ENCODE measurements at places on chromosomes 3 and 15.
A peak's percentile ranks its signal among the peaks of the same experiment; 100 is the strongest.

GRCh38 chr3:69914395-69914794, 85.1 kb upstream of the SAMMSON start:
- DNase-seq: no peak

GRCh38 chr3:42192334-42193200, 73.4 kb downstream of the CCK start:
- DNase-seq: no peak

DNA sequence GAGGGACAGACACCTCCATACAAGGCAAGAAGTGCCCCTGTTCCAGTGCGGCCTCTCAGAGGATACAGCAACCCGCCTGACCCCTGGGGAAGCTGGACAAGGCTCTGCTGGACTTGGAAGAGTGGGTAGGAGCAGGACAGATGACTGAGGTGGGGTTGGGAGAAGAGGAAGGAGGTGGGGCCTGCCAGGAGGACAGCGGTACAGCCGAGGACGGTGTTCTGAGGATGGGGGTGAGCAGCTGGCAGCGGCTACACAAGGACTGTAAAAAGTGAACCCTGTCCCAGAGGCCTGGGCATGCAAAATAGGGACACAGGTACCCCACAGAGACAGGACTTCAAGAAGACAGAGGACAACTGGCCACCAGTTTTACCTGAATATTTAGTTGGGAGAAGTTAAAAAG, 23.5 kb upstream of the ELP6 start:
- DNase-seq: no peak

- DNase-seq: no peak
Measured at GRCh38 chr3:107833722-107834416, 257.0 kb downstream of the CD47 start.

- no peak for DNase-seq
Measured at GRCh38 chr3:72290859-72291638, 506.1 kb upstream of the PROK2 start.

GRCh38 chr3:52455283-52456168, at the start of gene NISCH:
TSS of gene NISCH (plus strand) at chr3:52455604. CDS start at chr3:52455642, 38 bp downstream.
- DNase-seq: peak; percentile 97

- DNase-seq: no peak
Measured at GRCh38 chr3:57966829-57967228, 41.4 kb upstream of the FLNB start.

DNA sequence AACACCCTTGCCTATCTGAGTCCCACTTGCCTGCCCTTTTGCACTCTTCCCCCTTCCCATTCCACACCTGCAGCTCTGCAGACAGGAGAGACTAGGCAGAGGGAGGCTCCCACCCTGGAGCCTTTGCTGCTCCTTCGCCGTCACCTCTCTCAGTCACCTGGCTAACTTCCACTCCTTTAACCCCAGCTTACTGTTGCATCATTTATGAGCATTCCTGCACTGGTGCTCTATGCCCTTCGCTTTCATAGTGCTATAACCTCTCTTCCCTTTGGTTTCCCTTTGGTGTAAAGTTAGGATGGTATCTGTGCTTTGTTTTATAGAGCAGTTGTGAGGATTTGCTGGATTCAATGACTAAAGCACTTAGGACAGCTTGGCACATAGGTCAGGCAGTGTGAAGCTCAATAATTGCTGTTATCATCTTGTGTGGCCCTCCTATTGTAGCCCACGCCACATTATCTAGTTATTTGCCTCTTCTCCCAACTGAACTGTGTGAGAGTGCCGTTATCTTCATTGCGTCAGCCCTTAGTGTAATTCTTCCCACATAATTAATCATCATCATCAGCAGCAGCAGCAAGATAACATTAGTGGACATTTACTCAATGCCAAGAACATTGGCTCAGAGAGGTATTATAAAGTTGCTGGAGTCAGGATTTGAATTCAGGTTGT, 253.9 kb downstream of the CACNA2D3 start:
- DNase-seq: no peak

GRCh38 chr15:40990080-40990479, 36.8 kb downstream of the CHAC1 start:
- DNase-seq: no peak

DNA sequence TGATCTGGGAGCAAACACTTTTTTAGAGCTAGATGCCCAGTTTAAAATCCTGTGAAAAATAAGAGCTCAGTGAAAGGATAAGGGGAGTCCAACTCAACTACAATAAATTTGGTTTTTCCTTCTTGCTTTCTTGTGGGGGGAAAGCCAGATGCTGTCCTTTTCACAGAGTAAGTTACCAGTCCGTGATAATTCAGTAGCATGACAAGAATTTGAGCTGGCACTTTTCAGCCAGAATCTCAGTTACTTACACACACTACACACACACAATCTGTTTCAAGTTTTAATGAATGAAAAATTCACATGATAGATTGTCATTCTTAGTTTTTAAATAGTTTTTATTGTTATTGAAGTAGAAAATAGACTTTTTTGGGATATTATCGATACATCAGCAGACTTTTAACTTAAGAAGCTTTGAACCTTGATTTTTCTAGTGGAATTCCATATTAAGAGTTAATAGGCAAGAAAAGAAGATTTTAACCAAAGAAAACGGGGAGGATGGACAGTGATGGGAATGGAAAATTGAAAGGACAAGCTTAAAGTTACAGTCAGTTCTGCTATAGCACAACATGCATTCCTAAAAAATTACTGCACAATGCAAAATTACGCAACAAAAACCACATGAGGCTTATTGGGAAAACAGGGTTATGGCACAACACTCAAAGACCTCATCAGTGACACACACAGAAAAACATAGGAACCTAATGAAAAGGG, 47.0 kb downstream of the PSMD6 start:
- no peak for DNase-seq

DNA sequence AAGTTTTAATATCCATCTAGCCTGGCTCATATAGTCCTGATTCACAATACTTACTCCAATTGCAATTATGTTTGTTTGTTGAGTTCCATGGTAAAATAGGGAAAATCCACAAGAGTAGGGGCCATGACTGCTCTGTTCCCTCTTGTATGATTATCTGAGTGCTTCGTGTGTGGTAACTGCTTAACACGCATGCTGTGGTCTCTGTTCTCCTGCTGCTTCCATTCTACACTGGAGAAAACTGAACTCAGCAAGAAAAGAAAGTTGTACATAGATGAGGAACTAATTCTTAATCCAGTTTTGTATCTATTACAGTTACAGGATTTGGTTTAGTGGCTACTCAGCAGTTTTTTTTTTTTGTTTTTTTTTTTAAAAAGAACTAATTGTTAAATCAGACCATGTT, 223.0 kb upstream of the SATB1 start:
- no peak for DNase-seq

- DNase-seq: no peak
Measured at GRCh38 chr3:46102780-46103130, 75.5 kb upstream of the XCR1 start.

Measured in activated CD4-positive, alpha-beta T cell treated with anti-CD3 and anti-CD28 coated beads, Interleukin-2, amount 50 U/mL, for 4 hours (primary cell).